ENCODE measurements at places on chromosomes 11 and 22.

- DNase-seq = peak; percentile 22
These were observed 115.8 kb upstream of the PITPNB start for GRCh38 chr22:28034760-28035401.

GRCh38 chr11:117919341-117919740, 9.9 kb downstream of the TMPRSS13 start:
- no peak for DNase-seq

DNA sequence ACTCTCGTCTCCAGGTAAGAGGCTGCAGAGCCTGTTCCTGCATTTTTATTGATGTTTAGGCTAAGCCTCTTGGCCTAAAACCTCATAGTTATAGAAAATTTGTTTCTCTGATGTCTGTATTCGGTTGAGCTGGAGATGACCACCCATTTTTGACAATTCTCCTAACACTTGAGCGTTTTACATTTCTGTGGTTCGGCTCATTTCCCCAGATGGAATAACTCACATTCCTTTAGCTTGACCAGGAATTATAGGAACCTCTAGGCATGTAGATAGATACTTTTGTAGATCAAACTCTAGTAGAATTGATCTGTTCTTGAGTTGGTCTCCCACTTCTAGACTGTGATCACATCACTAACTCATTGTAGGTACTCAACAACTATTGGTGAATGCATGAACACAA, 172.6 kb upstream of the CADM1 start:
- no peak for DNase-seq

DNA sequence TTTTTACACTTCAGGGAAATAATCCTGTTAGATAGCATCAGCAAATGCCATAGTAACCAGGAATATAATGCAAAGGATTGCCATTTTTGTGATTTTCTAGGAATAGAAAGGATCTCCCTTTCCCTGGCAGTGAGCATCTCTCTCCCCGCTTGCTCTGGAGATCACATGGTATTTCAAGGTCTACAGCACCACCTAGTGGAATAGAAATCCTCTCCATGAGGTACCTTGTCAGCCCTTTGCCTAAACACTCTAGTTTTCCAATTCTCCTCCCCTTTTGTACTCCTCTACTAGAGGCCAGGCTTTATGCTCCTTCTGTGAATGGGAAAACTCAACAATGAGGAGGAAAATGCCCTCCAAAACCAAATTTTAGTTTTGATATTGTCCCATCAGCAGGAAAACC, 78.4 kb downstream of the XRRA1 start:
- DNase-seq = no peak

- no peak for DNase-seq
These were observed 3.1 kb upstream of the APOBEC3D start for GRCh38 chr22:39017596-39018365.

- DNase-seq = no peak
These were observed 39.0 kb upstream of the KCNQ1OT1 start for GRCh38 chr11:2738551-2739431.

DNA sequence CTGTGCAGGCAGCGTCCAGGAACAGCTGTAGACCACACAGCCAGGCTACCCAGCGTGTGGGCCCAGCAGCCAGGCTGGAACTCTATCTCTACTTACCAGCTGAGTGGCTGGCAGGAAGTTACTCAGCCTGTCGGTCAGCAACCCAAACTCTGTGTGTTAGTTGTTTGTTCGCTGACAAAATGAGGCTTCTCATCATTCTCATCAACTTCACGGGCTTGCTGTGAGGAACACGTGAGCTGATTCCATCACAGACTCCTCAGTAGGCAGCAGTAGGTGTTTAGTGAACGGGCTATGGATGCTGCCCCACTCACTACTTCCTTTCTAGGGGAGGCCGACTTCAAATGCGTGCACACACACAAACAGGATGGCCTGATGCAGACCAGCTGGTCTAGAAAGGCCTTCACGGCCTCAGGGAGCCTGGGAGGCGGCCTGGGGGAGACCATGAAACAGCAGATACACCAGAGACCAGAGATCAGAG, 830 bp upstream of the SPDYC start:
- no peak for DNase-seq

- no peak for DNase-seq
These were observed 36.5 kb downstream of the OR2AG2 start for GRCh38 chr11:6735306-6735705.

- DNase-seq = no peak
These were observed 67.5 kb downstream of the MYEOV start for GRCh38 chr11:69361466-69361865.

DNA sequence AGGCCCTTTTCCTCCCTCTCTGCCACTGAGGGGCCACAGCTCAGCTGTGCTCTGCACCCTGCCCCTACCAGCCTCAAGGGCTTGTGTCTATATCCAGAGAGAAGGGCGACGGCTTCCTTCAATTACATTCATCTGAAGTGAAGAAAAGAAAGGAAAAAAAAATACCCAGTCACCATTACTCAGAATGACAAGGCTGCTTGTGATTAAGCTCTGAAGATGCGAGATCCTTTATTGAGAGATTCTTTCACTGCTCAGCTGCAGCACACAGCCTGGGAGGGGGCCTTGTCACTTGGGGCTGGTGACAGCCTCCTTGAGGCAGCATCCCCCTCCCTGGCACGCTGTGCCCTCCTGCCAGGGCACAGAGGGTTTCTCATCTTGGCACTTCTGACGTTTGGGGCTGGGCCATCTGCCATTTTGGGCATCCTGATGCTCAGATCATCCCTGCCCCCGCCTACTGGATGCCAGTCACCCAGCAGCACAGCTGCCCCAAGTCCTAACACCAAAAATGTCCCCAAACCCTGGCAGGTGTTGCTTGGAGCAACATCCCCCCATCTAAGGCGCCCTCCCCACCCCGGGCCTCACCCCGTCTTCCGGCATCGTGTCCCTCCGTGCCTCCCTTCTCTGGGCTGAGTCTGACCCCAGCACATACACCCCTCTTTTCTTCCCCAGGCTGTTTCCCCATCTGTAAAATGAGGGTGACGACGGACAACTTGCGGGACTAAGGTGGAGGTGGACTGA, 1394.7 kb downstream of the BRD1 start:
- DNase-seq = no peak

DNA sequence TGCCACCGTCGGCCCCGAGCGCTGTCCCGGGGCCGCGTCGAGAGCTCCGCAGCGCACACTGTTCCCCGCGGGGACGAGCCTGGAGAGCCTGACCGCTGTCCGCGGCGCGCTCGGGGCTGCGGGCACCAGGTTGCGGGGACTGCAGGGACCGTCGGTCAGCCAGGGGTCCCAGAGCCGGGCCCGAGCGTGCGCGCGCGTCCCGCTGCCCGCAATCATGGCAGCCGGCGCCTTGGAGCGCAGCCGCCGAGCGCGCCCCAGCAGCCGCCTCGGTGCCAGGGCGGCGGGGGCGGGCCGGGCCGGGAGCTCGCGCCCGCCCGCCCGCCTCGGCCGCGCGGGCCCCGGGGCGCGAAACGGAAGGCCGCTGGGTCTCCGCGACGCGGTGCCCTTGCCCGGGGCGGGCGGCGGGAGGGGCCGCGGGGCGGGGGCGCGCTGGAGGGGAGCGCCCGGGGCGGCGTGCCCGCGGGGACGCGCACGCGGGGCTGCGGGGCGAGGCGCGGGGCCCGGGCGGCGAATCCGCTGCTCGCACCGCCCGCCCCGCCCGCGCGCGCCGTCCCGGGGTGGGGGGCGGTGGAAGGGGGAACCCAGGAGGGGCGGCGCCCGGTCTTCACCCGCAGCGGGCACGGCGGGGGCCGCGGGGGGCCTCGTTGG, 79.4 kb upstream of the PPARA start:
- peak; percentile 61 for DNase-seq

DNA sequence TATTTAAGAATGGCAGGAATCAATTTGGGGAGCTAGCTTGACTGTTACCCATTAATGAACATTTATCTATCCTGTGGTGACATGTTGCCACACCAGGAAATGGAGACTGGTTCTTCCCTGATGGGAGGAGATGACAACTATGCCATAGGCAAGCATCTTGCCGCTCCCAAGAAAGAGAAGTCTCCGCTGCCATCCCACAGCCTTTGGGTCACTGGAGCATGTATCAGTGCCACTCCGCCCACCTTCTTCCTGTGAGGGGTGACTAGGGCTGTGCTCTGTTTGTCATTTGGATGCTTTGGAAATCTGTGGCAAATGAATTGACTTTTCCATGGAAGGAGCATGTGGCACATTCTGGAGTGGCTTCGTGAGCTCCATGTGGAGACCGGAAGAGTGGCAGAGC, 6.5 kb downstream of the STIP1 start:
- no peak for DNase-seq

DNA sequence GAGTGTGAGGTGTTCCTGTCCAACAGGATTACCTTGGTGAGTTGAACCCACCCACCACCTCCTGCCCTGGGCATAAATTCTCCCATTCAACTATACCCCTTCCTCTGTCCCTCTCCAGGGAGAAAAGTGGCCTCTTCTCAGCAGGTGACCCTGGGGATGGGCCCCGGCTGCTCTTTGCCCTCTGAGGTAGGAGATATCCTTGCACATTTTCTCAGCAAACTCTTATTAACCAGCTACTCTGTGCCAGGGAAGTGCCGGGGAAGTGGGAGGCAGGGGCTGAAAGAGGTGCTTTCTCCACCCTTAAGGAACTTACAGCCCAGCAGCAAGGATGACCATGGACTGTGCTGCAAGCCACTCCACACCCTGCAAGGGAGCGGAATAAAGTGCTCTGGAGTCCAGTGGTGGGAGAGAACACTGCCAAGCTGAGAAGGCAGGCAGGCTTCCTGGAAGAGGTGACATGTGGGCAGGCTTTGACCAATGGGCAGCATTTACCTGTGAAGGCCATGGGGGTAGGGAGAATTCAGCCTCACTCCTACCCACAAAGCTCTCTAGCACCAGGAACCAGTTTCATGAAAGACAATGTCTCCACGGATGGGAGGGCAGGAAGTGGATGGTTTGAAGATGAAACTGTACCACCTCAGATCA, 21.9 kb upstream of the OAF start:
- DNase-seq = no peak

DNA sequence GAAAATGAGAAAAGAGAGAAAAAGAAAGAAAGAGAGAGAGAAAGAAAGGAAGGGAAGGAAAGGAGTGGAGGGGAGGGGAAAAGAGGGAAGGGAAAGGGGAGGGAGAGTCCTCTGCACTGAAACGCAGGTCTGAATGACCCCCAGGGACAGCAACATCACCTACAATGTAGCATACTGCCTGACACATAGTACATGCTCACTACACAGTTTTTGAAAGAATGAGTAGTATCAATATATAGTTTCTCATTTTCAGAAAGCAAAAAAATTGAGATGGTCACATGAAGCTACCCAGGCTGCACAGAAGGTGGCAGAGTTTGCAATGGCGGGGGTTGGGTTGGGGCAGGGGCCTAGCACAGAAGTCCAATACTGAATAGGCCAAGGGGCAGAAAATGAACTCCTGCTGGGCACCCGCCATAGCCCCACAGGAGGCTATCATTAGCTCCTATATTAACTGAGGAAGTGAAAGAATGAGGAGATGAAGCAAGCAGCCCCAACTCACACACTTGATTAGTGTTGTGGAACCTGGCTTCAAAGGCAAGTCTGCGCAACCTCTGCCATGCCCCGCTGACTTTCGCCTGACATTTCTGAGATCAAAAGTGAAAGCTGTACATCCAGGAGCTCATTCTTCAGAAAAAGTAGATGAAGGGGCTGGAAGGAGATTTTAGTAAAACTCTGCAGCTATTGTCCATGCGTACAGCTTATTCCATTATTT, 241.2 kb upstream of the SYN3 start:
- DNase-seq = no peak

- DNase-seq = no peak
These were observed 19.7 kb upstream of the PDGFB start for GRCh38 chr22:39264349-39265038.

GRCh38 chr11:123527947-123528346, 97.9 kb downstream of the GRAMD1B start:
- DNase-seq = no peak

DNA sequence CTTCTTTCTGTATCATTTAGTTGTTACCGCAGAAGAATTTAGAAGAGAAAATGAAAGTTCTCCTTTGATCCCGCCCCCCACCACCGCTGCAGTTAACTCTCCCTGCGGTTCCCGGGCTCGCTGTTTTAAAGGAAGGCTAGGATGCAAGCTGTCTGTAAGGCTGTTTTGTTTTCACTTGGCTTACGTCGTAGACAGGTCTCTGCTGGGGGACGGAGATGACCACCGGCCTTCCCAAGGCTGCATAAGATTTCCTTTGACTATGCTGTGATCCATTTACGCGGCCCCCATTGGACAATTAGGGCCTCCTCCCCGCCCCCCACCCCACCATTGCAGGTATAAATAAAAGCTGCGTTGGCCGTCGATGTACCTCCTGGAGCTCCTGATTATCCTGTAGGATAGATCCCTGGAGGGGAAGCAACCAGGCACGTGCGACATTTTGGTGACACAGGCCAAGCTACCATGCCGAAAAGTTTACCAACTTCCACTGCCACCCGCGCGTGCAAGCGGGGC, 1.4 kb upstream of the CPT1A start:
- DNase-seq = peak; percentile 60

DNA sequence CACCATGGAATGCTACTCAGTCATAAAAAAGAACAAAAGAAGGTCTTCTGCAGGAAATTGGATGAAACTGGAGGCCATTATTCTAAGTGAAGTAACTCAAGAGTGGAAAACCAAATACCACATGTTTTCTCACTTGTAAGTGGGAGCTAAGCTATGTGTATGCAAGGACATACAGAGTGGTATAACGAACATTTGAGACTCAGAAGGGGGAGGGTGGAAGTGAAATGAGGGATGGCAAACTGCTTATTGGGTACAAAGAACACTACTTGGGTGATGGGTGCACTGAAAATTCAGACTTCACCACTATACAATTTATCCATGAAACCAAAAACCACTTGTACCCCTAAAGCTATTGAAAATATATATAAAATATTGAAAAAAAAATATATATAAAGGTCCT, 13.4 kb upstream of the CAT start:
- no peak for DNase-seq

- no peak for DNase-seq
These were observed 745 bp downstream of the NCAM1 start for GRCh38 chr11:112961751-112962578.

DNA sequence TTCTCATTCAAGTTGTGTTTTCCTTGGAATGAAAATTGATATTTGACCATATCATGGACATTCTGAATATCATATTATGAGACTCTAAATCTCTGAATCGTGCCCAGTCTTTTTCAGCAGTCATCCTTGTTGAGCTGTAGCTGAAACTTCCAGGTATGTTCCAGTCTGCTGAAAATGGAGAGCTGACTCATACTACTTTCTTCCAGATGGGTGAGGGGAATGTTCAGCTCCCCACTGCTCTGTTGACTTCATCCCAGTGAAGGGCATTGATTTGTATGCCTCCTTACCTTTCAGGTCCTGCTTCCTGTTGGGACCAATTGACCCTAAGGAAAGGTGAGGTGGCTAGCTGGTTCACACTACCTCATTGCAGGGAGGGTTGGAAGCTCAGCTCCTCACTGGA, 3.5 kb downstream of the OR5P2 start:
- no peak for DNase-seq

- DNase-seq = no peak
These were observed 5.8 kb upstream of the ATG16L2 start for GRCh38 chr11:72808331-72808798.

- DNase-seq = no peak
These were observed 18.7 kb upstream of the ARHGAP32 start for GRCh38 chr11:129210831-129211181.

Data from stimulated activated CD4-positive, alpha-beta T cell treated with anti-CD3 and anti-CD28 coated beads, Interleukin-2, amount 100 ng/mL, for 24 hours (primary cell).